ENCODE measurements at places on chromosomes 5 and 9.
A peak's percentile ranks its signal among the peaks of the same experiment; 100 is the strongest.

DNA sequence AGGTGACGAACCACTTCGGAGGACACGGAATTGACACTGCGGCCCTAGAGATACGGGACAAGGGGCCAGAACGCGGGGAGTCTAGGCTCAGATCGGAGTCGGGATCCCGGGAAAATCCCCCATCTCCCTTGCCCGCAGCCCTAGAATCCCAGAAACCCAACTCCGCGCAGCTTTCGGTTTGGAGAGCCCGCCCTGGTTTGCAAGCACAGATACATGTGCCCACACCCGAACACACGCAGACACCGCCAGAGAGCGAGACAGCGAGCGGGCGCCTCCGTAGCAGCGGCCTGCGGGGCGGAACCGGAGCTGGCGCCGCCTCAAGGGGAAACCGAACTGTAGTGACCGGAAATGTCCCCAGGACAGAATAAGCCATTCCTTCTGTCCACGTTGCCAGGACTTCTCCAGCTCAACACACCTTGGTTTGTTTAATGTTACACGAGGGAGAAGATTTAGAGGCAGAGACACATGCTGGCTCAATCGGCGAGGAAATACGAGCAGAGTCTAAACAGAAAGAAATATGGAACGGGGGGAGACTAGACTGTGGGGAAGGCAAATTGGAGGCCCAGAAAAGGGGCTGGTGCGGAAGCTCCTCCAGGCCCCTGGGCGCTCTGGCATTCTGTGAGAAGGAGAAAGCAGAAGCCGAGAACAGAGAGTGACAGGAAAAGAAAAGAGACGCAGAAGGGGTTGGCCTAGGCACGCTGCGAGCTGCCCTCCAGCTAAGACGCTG lies 2.9 kb upstream of the PAX5 start:
- DNase-seq: no peak

DNA sequence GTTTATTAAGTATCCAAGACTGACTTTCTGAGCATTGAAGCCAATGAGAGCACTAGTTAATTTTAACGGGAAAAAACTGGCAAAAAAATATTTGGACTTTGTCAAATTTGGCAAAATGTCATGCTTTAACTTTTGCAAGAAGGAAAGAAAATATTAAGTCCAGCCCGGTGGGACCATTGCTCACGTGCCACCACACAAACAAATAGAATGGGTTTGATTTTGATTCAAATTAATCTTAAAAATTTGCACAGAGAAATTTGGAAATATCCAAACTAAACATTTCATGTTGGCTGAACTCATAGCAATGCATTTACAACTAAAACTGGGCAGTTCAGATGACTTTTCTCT lies 302.2 kb downstream of the EBF1 start:
- DNase-seq: no peak

- DNase-seq: no peak
Measured at GRCh38 chr9:34809504-34810186, 99.7 kb upstream of the CCL21 start.

DNA sequence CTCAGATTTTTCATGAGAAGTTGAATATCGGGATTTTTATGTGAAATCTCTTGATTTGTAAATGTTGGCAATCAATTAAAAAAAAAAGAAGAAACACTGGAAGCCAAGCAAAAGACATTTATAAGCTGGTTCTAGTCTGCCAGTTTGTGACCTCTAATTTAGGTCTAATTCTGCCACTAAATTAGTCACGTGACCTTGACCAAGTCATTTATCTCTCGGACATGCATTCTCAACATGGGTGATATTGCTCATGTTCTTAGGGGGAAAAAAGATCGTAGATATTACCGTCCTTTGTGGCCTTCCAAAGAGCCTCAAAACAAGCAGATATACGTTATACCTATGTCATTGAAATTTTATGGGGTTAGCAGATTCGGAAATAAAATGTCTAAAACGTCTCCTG lies 52.9 kb upstream of the PTPDC1 start:
- no peak for DNase-seq

DNA sequence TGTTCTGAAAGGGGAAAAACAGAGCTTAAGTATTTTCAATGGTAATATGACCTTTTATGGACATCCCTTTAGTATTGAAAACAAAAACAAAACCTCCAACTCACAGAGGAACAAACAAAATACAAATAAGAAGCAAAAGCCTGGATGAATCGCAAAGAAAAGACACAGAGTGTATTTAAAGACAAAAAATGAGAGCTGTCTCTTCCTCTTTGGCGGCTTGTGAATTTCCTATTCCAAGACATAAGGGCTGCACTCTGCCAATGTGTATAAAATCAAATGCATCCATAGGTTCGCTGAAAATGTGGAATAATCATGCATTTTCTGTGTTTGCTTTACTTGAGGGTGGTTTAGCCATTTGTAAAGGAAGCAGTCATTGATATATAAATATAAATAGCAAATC lies 739.3 kb upstream of the ZNF608 start:
- DNase-seq: no peak

DNA sequence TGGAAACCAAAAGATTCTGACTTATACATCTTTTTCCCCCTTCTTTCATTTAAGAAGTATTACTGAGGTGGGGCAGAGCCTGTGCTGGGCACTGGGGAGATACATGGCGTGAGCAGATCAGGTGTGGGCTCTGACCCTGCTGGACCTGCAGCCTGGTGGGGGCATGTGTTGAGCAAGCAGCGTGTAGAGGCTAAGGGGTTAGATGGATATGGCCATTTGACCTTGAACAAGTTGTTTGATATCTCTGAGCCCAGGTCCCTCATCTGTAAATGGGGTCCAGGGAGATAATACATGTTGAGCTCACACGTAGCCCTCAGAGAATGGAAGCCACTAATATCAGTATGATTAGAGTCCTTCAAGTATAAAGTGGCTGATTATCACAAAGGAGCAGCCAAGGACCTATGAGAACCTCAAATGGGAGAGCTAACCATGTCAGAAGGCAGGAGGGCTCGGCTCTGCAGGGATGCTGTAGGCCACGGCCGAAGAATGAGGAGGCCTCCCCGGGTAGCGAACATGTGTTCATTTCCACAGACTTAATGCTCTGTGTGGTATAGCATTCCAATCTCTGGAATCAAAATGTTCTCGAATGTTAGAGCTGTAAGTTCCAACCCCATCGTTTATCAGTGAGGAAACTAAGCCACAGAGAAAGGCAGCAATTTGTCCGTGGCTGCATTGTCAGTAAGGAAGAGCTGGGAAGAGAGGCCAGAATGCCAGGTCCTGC lies 15.4 kb upstream of the ANGPTL2 start:
- DNase-seq: no peak

DNA sequence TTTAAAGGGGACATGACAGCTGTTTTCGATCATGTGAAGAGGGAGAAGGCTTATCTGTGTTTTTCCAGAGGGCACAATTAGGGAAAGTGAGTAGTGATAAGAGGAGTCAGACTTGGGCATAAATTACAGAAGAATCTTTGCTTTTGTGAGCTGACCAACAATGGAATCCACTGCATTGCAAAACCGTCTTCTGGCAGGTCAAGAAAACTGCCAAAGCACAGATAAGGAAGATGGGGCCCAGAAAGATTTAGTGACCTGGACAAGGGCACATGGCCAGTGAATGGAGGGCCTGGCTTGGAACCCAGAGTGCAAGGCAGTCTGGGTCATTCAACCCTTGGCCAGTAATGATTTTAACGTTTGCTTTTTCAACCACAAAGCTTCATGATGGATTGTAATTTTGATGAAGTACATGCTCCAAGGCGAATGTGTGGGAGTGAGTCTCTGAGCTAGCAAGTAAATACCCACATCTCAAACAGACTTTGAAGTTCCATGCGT lies 153.2 kb upstream of the MAST4 start:
- no peak for DNase-seq

- DNase-seq: peak; percentile 6
Measured at GRCh38 chr5:83925321-83925954, 204.8 kb upstream of the HAPLN1 start.

- no peak for DNase-seq
Measured at GRCh38 chr5:90558344-90559192, at the start of gene ADGRV1. Gene ADGRV1 (plus strand): TSS chr5:90558797. CDS start chr5:90558896, 99 bp downstream.

DNA sequence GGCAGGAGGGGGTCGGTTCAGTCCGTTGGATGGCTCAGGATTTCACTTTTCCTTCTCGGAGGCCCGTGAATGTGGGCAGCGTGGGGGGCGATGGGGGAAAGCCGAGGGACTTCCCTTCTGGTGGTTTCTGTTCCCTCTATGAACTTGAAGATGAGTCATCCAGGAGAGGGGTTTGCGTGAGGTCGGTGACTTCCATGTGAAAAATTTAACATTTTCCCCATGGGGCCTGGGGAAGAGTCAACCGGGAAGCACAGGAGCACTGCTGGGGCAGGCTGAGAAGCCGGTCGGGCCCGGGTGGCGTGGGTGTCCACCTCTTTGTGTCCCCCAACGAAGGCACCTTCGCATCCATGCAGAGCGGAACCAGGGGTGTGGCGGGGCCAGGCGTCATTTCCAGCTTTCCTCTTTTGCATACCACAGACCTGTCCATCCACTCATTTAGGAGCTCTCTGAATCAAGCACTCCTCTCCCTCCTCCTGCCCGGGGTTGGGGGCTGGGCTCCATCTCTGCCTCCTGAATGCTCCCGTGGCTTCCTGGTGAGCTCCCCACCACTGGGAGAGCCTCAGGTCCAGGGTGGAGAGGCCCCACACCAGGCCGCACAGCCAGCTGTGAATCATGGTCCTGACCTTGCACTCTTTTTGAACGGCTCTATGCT lies 68.4 kb downstream of the ANKRD33B start:
- DNase-seq: no peak

- no peak for DNase-seq
Measured at GRCh38 chr5:9212605-9213004, 333.3 kb downstream of the SEMA5A start.

DNA sequence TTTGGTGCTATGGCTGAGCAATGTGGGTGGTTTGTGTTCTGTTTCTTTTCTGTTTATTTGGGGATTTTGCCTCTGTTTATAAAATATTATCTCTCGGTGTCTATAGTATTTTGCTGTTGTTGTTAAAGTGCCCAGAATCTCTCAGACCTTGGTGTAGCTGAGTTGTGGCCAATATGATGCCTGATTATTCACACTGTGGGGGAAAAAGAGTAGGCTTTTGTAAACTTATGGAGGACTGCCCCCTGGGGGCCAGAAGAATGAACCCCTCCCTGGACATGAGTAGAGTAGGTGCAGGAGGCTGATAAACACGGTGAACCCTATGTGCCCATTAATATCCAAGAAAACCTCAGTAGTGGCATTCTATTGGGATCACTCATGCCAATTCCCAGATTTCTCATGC lies 49.0 kb upstream of the DPYSL3 start:
- no peak for DNase-seq

- no peak for DNase-seq
Measured at GRCh38 chr5:43702815-43703214, 99.8 kb downstream of the NNT start.

- no peak for DNase-seq
Measured at GRCh38 chr5:160484678-160485077, 63.0 kb downstream of the PTTG1 start.

DNA sequence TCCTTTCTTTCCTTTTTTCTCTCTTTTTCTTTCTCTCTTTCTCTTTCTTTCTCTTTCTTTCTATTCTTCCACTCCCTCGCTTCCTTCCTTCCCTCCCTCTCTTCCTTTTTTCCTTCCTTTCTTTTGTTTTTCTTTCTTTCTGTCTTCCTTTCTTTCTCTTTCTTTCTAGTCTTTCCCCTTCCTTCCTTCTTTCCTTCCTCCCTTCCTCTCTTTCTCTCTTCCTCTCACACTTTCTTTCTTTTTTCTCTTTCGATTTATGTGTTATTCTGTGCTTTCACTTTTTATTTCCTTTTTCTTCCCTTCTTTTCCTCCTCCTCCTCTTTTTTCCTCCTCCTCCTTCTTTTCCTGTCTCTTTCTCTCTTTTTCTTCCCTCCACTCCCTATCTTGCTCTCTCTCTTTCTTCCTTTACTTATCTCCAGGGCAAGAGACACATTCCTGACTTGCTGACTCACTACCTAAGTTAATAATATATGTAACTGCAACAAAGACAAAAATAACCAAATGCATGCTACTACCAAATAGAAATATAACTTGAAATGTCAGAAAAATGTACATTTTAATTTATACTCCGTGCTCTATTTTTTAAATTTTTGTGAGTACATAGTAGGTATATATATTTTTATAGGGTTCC lies 445.5 kb downstream of the GABRG2 start:
- no peak for DNase-seq

DNA sequence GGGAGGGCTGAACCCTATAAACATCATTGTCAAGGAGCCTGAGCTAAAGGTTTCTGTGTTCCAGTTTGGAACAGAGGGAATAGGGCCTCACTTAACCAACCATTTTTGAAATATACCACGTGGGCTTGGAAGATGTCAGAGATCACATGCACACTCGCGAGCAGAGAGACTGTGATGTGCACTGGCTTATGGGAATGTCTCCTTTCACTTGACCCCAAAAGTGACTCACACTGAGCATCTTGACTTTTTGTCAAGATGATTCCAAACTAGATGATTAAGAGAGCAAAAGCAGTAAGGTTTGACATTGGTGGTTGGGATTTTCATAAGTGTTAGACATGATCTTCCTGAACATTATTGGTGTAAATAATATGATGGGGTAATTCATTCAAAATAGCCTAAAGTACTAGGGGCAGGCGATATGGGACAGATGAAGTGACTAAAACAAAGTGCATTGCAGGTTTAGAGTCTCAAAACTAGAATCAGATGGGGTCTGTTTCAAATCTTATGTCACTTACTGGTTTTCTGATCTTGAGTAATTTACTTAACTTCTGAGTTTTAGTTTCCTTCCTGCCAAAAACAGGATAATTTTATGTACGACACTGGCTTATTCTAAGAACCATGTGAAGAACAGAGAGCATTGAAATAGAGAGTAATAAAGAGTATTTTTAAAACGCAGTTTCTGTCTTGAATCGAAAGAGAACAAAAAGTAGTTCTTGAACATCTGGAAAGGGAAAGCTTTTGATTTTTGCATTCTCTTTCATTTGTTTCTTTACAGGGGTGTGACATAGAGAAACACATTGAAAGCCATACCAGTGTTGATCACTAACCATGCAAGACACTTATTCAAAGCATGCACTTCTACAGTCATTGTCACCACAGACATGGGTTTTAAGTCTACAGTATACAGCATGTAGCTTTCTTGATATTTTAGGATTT lies 383.0 kb downstream of the DIRAS2 start:
- DNase-seq: no peak

DNA sequence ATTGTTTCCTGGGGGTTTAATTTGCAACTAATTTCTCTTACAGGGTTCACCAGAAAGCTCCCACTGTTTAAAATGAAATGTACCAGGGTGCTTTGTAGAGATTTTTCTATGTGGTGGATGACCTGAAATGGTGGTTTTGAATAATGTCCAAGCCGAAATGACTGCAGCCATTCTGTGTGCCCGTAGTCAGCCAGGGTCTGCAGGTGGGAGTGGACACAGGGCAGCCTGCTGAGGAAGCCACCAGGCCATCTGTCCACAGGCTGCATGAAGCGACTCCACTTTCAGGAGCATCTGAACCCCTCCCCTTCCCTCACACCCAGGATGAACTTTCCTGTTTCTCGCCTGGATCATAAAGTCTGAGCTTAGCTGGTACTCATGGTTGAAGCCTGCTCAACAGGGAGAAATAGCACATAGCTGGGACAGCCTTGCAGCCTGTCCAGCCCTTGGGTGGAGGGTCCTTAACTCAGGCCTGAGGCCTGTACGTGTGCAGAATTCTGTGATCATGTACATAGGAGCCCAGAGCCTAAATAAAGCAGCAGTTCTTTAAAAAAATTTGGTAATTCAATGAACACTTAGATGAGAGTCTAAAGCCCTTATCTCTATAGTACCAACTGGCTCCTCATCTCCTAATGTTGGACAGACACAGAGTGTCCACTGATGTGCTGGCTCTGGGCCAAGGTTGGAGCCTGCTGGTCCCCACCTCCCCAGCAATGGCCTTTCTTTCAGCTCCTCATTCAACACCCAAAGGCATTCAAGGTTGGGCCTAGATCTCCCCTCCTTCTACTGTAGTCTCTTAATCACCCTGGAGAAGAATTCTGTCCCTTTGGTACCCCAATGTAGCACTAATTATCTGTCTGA lies 72.8 kb downstream of the SHB start:
- no peak for DNase-seq
